ENCODE measurements at places on chromosomes 1 and 21.

DNA sequence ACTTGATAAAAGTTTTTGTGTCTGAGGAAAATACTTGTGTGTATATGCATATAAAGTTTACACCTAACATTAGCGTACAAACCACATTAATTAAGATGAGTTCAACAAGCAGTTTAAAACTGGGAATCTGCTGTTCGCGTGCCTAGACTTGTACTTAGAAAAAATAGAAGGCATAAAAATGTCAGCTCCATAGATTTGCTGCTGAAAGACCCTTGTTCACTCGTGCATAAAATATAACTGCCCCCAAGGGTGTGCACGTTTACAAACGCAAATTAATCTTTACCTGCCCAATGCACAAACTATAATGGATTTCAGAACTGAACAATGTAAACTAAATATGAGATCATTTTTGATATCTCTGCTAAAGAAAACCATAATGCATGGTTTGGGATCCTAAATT lies 392.3 kb upstream of the ADGRL2 start:
- no peak for DNase-seq

DNA sequence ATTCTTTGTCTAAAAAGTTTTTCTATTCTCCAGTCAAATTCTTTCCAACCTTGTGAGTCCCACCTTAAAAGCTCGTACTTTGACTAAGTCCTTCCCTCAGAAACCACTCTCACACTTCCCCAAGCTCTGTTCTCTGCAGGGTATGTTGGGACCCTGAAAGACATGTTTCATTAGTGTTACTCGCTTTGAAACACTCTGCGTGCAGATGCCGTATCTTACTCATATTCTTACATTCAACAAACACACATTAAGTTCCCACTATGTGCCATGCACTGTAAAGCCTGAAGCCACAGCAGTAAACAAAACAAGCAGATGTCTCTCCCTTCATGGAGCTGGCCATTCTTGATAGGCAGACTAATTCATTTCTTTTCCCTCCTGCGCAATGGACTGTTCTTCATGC lies 229.7 kb downstream of the RERE start:
- no peak for DNase-seq

DNA sequence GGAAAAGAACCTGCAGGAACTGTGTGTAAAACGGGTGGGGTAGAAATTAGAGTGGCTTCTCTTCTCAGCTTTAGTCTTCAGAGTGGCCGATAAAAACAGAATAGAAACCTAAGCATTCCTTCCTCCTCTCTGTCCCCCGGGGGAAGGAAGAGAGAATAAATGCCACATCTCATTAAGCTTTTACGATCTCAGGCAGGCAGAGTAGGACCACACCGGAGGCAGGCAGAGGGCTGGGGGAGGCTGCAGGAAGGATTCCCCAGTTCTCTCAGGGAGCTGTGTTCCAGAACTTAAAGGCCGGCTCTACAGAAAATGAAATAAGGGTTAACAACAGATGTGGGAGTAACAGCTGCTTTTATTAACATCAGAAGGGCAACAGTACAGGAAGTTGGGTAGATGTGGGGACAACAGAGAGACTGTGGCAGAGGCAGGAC lies 24.5 kb upstream of the MEF2D start:
- DNase-seq = no peak

DNA sequence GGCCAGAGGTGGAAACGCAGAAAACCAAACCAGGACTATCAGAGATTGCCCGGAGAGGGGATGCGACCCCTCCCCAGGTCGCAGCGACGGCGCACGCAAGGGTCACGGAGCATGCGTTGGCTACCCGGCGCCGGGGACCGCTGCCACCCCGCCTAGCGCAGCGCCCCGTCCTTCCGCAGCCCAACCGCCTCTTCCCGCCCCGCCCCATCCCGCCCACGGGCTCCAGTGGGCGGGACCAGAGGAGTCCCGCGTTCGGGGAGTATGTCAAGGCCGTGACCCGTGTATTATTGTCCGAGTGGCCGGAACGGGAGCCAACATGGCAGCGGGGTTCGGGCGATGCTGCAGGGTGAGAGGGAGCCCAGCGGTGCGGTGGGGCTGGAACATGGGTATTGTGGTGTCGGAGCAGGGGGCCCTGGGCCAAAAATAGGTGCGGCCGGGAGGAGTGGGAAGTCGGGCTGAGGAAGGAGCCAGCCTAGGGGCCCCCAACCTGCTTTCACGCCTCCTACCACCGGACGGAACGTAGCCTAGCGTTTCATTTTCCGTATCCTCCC lies at the start of gene ACADM:
TSS of gene ACADM (plus strand) at position 238 of the 551 bp plus-strand sequence. CDS start at position 317, 79 bp downstream.
- peak; percentile 76 for DNase-seq

GRCh38 chr1:188017921-188018320 lies 1189.2 kb downstream of the PLA2G4A start:
- no peak for DNase-seq

- DNase-seq = peak; percentile 5
These were observed 547.9 kb upstream of the TMPRSS15 start for GRCh38 chr21:18951271-18952038.

- no peak for DNase-seq
These were observed 152.9 kb downstream of the TM2D1 start for GRCh38 chr1:61572046-61572445.

DNA sequence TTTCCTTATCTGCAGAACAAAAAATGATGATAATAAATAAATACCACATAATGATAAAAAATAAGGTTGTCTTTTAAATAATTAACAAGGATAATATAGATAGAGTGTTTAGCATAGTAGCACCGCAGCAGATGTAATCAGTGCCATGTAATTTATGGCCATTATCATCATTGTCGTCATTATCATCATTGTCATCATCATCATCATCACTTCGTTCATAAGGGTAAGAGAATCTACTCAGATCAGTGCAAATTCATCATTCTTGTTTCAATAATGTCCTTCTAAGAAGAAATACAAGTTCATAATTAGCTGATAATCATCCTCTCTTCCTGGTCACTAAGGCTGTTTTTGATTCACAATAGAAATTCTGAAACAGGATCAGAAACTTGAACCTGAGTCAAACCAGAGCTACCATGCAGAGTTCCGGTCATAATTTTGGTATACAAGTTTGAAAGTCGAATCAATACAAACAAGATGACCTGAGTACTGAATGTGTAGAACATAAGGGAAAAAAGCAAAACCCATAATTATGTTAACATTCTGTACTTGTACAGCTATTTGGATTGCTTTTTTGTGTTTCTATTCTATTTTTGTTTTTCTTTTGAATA lies 172.0 kb downstream of the LRRC40 start:
- DNase-seq = no peak

DNA sequence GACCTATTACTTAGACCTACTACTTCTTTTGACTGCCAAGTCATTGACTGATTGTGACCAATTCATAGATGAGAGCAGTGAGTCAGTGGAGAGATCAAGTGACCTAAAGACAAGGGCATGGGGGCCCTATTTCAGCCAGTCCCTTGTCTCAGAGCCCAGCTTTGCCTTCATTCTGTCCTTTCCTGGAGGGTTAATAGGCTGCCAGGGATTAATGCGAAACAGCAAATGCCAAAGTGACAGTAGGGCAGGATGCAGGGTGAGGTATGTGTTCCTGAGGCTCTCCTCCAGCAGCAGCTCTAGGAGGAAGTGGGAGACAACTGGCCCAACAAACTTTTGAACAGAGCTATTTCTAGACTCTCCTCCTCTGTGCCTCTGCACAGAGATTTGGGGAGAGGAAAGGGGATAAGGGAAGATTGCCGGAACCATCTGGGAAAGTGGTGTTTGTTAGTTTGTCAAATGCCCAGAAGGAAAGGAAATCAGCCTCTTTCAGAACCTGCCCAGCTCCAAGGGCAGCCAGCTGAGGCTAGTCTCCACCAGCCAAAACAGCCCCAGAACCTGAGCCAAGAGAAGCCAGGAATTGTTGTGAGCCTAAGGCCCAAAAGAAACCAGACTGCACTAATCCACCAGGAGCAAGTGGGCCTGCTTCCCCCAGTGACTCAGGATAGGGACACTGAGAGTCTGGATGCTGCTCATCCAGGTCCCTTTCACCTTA lies 4.9 kb upstream of the S100A3 start:
- no peak for DNase-seq

DNA sequence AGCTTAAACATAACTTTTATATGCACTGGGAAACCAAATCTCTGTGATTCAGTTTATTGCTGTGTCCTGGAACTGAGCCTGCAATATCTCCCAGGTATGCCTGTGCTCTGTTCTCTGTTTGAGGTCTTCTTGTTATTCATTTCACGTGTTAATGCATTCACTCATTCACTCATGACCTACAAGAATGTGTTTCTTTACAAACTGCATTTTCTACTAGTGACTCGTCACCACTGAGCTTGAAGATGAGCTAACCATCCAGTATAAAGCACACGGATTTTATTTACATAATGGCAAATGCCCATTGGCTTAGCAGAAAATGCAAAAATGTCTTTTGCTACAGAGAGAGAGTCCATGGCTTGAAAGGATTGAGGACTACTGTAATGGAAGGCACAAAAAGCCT lies 75.0 kb upstream of the DUSP10 start:
- no peak for DNase-seq

GRCh38 chr1:228226141-228226874 lies 18.5 kb downstream of the OBSCN start:
- DNase-seq = no peak

- DNase-seq = no peak
These were observed 210.2 kb downstream of the APP start for GRCh38 chr21:25960402-25960801.

GRCh38 chr1:175536369-175536768 lies 207.0 kb downstream of the TNR start:
- DNase-seq = no peak

- DNase-seq = no peak
These were observed 58.0 kb downstream of the ADSS2 start for GRCh38 chr1:244393604-244394176.

GRCh38 chr1:26477446-26478152 lies 5.4 kb downstream of the HMGN2 start:
- no peak for DNase-seq

GRCh38 chr1:156880473-156880872 lies 13.0 kb upstream of the PEAR1 start:
- DNase-seq = no peak

- no peak for DNase-seq
These were observed 80.7 kb upstream of the TNR start for GRCh38 chr1:175824079-175824478.

DNA sequence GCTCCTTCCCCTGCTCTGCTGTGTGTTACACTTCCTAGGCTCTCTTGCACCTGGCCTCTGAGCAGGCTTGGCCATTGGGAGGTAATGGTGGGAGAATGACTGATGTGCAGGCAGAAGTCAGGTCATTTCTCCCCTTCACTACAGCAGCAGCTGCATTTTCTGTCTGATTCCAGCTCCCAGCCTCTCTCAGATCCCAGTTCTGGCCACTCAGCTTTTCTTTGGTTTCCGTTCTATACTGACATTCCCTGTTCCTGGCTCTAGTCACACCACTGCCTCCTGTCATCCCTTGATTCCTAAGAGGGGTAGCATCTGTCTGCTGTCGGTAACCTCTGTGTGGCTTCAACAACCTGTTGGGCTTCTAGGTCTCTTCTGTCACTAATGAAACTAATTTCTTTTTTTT lies 127.7 kb upstream of the HOOK1 start:
- DNase-seq = no peak

DNA sequence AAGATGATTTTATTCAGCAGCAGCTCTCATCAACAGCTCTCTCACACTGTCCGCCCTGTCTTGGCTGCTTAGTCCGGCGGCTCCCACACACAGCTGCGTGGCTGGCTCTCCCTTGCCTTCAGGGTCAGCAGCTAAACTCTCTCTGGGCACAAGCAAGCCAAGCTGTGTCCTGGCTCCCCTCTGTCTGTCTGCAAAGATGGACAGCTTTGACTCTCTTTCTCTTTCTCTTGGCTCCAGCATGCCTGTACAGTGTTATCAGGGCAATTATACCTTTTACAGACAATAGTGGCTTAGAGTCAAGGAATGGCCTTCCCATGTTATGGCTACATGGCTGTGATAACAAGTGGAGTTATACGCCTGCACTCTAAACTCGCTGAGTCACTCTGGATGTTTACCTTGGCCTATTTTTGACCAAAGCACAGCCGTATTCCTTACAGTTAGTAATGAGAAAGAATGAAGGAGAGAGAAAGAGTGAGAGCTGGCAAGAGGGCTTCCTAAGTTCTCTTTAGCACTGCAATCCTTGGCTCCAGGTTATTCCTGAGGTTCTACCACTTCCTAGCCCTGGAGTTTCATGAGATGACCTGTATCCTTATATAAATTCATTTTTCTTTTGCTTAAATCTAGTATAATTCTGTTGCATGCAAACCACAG lies 59.9 kb upstream of the ZSWIM5 start:
- no peak for DNase-seq

GRCh38 chr1:222739929-222740328 lies 2.9 kb downstream of the FAM177B start:
- DNase-seq = no peak

GRCh38 chr1:33010932-33011731 lies 25.6 kb downstream of the AK2 start:
- DNase-seq = no peak

DNA sequence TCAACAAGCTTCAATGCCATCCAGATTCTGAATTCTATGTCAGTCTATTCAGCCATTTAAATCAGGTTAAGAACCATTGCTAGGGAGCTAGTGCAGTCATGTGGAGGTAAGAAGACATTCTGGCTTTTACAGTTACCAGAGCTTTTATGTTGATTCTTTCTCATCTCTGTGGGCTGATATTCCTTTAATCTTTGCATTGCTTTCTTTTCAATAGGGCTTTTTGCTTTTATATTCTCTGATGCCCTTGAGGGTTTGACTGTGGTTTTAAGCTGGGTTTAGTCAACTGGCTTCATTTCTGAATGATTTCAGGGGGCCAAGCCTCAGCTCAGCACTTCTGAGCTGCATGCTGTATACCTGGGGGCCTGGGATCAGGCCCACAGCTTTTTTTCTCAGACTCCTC lies 51.0 kb upstream of the GORAB start:
- DNase-seq = no peak

- DNase-seq = no peak
These were observed 2.7 kb downstream of the EPHX1 start for GRCh38 chr1:225812488-225813213.

- no peak for DNase-seq
These were observed 9.1 kb upstream of the C21orf91 start for GRCh38 chr21:17828223-17828622.

DNA sequence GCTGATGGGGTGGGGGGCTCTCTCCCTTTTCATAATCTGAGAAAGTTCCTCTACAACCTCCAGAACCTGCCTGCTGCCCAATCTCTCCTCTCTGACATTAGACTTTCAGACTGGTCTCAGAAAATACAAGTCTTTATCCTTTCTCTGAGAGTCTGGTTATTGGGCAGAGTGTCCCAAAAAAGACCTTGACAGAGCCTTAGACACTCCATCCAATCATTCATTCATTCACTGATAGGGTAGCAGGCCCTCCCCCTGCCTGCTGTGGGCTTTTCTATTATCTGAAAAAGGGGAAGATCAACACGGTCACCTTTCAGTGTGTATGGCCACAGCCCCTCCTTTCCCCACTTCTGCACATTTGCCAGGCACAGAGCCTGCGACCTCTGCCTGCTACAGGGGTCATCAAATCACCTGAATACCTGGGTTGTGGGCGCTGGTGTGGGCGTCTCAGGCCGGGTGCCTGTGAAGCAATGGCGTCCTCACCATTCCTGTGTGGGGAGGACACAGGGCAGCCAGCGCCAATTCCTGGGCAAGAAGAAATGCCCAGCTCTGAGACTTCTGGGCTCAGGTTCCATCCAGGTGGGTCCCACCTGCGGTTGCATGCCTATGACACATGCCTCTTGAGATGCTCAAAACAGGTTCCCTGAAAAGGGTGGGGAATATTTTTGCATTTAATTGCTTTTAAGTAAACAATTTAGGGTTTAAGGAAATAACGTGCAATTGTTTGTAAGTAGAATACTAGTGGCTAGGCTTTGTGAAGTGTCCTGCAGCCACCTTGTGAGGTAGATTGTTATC lies 52.8 kb downstream of the ELK4 start:
- DNase-seq = no peak

All from HuH-7 (cell line).